ENCODE measurements at places on chromosomes 7 and 10.

DNA sequence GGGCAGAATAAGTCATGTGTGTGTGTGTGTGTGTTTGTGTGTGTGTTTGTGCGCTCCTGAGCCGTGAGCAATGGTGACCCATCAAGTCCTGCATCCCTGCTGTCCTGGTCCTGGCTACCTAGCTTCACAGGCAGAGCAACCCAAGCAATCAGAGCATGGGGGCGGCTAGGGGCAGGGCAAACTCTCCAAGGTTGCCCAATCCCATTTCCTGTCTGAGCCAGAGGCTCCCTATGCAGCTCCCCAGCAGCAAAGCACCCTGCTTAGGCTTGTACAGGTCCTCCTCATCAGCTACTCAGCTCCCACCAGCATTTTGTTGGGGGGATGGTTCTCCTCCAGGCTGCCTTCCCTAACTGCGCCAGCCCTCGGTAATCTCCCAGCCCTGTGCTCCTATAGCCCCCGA, 31.1 kb upstream of the CRHR2 start:
- no peak for DNase-seq

- no peak for DNase-seq
Observed at GRCh38 chr7:147775516-147776284, 814.9 kb upstream of the C7orf33 start.

DNA sequence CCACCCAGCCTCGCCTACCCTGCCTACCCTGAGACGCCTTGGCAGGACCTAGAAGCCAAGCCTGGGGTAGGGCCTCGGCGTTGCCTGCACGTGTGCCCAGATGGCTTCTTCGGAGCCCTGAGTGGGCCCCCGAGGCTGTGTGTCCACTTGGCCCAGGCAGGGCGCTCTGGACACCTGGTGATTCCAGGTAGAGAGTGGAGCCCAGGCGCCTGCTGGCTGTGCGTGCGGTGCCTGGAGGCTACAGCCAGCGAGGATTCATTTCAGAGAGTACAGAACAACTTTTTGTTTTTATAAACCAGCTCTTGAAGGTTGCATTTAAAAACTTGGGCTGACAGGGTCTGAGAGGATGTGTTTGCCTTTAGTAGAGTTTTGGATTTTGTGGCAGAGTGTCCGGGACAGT, 40.0 kb downstream of the NKX6-2 start:
- DNase-seq, result no peak

GRCh38 chr7:39414224-39415035, 151.8 kb upstream of the YAE1 start:
- DNase-seq, result no peak

DNA sequence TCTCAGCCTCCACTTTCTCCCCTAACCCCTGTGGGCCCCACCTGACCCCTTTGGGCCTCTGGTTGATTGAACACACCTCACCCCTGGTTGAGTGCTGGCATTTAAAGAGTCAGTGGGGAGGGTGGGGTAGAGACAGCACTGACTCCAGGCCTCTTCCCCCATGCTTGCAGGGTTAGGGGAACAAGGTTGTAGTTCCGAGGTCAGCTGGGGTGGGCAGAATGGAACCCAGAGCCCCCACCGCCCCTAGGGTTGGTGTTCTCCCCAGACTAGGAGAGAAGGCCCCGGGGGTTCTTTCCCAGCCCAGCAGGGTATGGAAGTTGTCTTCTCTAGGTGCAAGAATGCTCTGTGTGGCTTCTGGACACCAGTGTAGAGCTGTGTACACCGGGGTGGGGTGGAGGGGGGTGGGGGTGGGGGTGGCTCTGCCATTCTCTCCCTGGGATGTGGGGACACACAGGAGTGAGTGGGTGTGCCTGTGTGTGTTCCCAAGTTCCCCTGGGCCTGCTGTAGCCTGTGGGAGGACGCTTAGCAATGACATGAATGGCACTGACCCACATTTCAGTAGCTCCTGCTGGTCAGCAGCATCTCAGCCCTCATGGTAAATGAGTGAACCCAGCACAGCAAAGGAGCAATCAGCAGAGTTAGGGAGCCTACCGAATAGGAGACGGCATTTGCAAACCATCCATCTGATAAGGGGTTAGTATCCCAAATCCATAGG, 33.6 kb downstream of the PRF1 start:
- no peak for DNase-seq

DNA sequence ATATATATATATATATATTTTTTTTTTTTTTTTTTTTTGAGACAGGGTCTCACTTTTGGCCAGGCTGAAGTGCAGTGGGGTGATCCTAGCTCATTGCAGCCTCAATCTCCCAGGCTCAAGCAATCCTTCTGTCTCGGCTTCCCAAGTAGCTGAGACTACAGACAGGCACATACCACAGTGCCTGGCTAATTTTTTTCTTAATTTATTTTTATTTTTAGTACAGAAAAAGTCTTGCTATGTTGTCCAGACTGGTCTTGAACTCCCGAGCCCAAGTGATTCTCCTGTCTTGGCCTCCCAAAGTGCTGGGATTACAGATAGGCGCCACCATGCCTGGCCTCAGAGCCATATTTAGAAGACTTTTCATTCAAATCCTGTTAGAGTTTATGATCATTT, 79.6 kb downstream of the PRTFDC1 start:
- no peak for DNase-seq

GRCh38 chr10:122182308-122182707, 88.8 kb upstream of the BTBD16 start:
- no peak for DNase-seq

GRCh38 chr7:129522088-129522970, 20.0 kb downstream of the SMKR1 start:
- DNase-seq, result no peak

GRCh38 chr7:39085590-39086049, 107.9 kb downstream of the POU6F2 start:
- DNase-seq, result no peak

- DNase-seq, result no peak
Observed at GRCh38 chr7:47465191-47465590, 116.7 kb downstream of the TNS3 start.

DNA sequence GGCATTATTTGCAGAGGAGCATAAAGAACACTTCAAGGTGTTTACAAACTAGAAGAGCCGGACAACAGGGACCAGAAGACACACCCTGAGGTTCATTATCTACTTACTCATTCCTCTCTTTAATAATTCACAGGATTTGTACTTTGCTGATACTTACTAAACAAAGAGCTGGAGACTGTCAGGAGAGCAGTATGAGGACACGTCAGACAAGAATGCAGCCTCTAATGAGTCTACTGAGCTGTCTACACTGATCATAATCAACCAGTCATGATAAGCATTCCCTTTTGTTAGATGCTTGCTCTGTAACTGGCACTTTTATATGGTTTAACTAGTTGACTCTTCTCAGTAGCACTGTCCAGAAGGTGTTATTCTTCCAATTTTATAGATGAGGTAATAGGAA, 243.3 kb upstream of the CDC14C start:
- DNase-seq, result no peak
